ENCODE measurements at places on chromosomes 1 and 21.

DNA sequence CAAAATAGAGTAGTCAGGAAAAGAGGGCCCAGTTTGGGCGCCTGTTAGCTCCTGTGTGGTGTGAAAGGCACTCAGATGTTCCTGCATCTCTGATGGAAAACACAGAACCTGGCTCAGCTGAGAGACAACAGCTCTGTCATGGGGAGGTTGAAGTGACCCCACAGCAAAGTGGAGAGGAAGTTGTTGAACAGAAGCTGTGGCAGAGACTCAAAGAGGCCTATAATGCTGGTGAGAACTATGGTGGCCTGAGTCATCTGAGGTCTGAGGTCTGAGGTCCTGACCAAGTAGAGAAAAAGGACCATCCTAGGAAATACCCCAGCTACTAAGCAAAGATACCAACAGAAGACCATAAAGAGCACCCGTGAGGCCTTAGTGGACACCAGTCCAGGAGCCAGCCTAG is 45.6 kb upstream of the JAK1 start:
- DNase-seq: no peak

GRCh38 chr1:240582953-240583352 is 29.0 kb downstream of the GREM2 start:
- DNase-seq: no peak

DNA sequence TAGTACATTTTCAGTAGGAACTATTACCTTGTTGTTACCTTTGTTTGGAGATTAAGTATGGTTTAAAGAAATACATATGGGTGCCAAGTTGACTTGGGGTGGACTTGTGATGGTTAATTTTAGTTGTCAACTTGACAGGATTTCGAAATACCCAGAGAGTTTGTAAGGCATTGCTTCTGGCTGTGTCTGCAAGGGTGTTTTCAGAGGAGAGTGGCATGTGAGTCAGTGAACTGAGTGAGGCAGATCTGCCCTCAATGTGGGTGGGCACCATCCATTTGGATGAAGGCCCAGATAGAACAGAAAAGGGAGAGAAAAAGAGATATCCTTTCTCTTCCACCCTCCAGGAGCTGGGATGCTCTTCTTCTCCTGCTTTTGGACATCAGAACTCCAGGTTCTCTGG is 315.5 kb downstream of the GPATCH2 start:
- no peak for DNase-seq

GRCh38 chr1:39758556-39759435 is 12.4 kb downstream of the OXCT2 start:
- no peak for DNase-seq

- no peak for DNase-seq
These were observed 10.7 kb downstream of the SCCPDH start for GRCh38 chr1:246734866-246735265.

- DNase-seq: no peak
These were observed 93.5 kb downstream of the WDR4 start for GRCh38 chr21:42785666-42786427.

GRCh38 chr1:175198332-175198731 is 5.8 kb upstream of the KIAA0040 start:
- no peak for DNase-seq

- no peak for DNase-seq
These were observed 15.8 kb upstream of the UBE2U start for GRCh38 chr1:64187646-64188045.

DNA sequence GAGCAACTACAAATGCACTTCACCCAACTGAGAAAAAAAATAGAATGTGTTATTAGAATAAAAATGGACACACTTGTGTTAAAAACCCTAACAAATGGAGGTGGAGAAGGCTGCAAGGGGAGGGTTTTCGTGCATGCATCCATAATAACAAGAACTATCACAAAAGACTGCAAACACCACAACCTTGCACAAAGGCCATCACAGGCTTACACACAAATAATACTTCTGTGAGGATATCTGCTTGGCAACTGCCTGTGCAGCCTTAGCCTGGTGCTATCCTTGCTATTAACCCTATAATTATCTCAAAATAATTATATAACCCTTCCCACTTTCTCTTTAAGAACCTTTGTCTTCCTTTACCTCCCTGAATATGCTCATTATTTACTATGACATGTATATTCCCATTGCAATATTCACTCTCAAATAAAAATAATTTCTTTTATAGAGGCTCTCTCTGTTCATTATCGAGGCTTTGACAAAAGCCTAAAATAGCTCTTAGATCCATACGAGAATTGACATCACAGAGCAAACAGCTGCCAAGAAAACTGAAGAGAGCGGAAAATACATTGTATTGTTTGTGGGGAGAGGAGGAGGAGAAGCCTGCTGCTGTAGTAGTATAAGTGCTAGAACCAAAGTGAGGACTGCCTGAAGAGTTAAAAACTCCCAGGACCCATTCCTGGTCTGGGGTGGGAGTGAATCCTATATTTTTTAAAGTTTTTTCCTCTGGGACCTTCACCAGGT is 1768.7 kb downstream of the BRINP3 start:
- no peak for DNase-seq

- no peak for DNase-seq
These were observed at the start of gene ZBTB18 for GRCh38 chr1:244050835-244051444. Gene ZBTB18, plus strand, starts transcription at chr1:244051283. Its CDS starts 149 bp downstream, at chr1:244051432.

DNA sequence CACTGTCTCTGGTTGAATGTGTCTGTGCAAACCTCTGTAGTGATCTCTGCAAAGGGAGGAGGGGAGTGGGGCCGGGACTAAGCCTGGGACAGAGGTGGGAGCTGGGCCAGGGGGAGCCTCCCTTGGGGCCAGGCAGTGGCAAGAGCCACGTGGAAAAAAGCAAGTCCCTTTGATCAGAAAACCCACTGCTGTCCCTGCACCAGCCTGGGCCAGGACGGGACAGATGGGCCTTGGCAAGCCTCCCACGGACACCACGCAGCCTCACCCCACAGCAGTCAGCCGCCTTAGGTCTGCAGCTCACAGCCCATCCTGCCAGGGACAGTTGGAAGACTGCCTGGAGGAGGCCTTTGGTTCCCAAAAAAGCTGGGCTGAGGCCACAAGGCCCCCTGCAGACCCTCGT is 11.7 kb upstream of the TRAPPC10 start:
- peak; percentile 85 for DNase-seq

GRCh38 chr1:172054172-172054571 is 212.9 kb downstream of the DNM3 start:
- DNase-seq: no peak

DNA sequence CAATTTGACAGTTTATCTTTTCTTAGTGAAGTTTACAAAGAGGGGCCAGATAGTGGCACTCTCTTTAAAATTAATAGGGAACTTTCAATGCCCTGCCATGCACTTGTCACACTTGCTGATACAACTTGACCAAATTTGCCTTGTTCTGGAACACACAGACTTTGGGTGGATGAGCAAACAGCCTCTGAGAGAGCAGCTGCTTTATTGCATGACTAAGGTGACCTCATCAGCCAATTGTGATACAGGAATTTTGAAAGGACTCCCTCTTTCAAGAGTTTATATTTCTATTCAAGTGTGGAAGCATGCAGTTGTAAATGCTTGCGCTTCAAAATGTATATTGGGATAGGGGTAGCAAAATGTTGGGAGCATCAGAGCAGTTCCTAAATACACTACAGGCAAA is 2.1 kb upstream of the RGS1 start:
- no peak for DNase-seq

DNA sequence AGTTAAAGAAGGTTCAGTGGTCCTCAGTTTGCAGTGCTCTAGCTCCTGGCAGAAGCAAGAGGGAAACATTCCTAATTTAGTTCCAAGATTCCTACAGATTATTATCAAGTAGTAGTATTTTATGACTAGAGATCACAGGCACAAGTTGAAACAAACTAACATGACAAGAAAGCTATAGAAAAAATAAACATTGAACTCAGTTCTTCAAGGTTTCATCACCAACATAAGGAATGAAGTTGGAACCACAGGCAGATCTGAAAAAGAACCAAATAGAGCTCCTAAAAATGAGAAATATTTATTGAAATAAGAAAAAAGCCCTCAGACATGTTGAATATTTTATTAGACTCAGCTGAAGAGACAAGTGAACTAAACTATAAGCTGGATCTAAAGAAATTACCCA is 40.6 kb downstream of the PDC start:
- DNase-seq: no peak

DNA sequence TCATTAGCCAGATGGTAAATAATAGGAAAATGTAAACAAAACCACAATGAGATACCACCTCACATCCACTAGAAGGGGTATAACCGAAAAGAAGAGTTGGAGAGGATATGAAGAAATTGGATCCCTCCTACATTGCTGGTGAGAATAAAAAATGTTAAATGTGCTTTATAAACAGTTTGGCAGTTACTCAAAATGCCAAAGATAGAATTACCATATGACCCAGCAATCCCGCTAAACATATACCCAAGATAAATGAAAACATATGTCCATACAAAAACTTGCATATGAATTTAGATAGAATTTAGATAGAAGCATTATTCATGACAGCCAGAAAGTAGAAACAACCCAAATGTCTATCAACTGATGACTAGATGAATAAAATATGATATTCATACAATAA is 4.4 kb upstream of the FMO2 start:
- DNase-seq: no peak

DNA sequence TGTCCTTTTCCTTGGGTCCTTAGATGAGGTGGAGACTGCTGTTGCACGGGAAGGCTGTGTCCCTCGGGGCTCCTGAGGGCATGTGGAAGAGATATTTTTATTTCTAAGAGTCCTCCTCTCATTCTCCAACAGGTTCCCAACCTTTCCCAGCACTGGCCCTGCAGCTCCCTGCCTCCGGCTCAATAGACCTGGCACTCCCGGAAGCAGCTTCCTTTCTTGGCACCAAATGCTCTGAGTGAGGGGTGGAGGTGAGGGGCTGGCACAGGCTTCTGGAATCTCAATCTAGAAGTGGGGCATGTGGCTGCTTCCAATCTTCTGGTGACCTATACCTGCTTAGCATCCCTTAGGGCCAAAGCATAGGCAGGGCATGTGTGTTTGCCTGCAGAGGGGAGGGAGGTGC is 4.5 kb downstream of the ETV3L start:
- DNase-seq: no peak

DNA sequence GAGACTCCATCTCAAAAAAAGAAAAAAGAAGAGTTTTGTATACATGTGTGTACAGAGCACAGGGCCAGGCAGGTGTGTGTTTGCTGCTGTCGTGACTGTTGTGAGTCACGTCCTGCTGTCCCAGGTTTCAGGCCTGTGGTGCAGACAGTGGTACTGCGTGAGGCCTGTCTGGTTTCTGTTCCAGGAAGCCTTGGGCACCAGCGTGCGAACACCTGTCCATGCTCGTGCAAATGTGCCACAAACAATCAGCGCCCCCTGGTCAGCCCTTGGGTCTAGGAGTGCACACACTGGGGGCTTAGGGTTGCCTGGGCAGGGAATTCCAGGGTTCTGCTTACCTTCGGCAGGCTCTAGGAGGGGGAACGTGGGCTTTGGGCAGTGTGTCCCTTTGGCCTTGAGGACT is 16.9 kb downstream of the GPR157 start:
- DNase-seq: no peak

DNA sequence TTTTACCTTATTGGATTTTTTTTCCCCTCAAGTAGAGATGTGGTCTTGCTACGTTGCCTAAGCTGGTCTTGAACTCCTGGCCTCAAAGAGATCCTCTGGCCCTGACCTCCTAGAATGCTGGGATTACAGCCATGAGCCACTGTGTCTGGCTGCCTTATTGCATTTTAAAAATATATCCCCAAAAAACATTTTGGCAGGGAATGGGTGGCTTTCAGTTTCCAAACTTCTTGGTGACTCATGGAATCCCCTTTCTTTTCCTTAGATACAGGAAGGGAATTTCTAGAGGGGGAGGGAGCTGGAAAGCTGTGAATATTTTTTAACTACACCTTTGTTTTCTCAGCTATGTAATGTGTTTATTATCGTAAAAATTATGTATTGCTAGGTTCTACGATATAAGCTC is 73.3 kb downstream of the SNRPE start:
- DNase-seq: no peak

GRCh38 chr1:39269349-39269748 is 64.9 kb downstream of the MACF1 start:
- no peak for DNase-seq

DNA sequence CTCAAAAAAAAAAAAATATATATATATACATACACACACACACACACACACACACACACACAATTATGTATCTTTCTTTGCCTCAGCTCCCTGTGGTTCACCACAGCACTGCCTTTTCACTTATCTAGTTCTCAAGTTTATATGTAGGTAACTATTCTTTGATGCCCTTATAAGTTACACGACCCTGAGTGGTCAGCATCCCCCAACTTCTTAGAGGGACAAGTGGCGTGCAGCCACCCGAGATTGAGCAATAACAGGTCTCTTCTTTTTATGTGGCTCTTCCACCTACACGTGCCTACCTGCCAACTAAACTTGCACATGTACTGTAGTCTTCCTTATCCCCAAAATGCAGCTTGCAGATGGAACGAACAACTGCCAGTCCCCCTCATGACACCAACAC is 120.8 kb downstream of the GABPA start:
- DNase-seq: no peak

DNA sequence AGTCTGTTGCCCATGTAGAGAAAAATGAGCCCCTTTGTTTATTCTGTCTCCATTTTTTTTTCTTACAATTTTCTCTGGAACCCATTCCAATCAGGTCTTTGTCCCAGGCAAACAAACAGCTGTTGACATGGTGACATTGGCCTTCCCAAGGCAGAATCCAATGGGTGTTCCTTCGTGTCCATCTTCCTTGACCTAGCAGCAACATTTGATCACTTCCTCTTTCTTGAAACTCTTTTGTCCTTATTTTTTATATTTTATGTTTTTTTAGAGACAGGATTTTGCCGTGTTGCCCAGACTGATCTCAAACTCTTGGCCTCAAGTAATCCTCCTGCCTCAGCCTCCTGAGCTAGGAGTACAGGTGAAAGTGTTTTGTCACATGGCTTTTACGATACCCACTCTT is 65.4 kb upstream of the CACNA1E start:
- no peak for DNase-seq

DNA sequence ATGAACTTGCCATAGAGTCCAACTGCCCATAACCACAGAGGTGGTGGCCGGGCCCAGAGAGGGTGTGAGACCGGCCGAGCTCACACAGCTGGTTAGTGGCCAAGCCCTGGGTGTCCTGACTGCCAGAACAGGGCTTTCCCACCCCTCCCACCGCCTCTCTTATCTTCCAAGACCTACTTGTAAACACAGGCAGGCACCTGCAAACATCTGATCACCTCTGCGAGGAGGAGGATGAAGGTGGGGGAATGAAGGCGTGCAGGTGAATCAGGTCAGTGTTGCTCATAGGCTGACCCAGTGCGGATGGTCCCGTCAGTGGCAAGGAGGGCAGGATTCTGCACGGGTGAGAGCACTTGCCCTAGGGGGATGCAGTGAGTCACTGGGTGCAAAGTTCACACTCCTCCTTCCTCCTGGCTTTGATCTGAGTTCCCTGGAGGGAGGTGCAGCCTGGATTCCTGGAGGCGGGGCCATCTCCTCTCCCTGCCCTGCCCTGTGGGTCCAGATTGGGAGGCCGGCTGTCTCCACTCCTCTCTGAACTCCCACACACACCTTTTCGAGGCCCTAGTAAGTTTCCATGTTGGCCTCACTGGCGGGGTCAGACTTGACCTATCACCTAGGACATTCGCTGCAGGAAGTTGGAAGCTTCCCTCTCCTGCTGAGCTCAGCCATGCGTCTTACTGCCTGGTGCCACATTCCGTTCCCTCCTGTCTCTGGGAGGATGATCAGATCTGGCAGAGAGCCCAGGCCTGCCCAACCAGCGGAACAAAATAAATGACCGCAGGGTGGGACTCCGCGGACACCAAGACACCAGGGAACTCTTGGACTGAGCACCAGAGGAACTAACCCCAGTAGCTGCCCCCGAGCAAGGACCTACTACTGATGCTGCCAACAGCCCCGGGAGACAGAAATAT is 7.3 kb downstream of the UQCRHL start:
- no peak for DNase-seq

GRCh38 chr1:5611431-5611830 is 380.8 kb downstream of the NPHP4 start:
- no peak for DNase-seq

All from nucleus accumbens (tissue), 56 donors.